ENCODE measurements at places on chromosomes 4 and X.
A peak's percentile ranks its signal among the peaks of the same experiment; 100 is the strongest.

GRCh38 chr4:184534511-184535391, 60.4 kb upstream of the IRF2 start:
- DNase-seq: peak; percentile 29

DNA sequence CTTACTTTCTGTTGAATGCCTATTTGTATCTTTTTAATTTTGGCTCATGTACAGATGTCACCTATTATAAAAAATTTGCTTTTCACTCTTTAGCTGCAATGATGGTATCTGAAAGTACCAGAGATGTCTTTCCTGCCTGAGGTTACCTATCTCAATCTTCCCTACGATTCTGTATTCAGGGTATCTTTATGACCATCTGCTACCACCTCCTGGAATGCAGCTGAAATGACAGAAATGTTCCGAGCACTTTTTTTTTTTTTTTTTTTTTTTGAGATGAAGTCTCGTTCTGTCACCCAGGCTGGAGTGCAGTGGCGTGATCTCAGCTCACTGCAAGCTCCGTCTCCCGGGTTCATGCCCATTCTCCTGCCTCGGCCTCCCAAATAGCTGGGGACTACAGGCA, 136.4 kb downstream of the REPS2 start:
- peak; percentile 14 for DNase-seq

- DNase-seq: no peak
Measured at GRCh38 chr4:85018983-85019382, 52.5 kb upstream of the WDFY3 start.

- no peak for DNase-seq
Measured at GRCh38 chrX:114976292-114976691, 41.1 kb downstream of the IL13RA2 start.

- DNase-seq: no peak
Measured at GRCh38 chrX:8005678-8006347, 78.6 kb upstream of the PNPLA4 start.

DNA sequence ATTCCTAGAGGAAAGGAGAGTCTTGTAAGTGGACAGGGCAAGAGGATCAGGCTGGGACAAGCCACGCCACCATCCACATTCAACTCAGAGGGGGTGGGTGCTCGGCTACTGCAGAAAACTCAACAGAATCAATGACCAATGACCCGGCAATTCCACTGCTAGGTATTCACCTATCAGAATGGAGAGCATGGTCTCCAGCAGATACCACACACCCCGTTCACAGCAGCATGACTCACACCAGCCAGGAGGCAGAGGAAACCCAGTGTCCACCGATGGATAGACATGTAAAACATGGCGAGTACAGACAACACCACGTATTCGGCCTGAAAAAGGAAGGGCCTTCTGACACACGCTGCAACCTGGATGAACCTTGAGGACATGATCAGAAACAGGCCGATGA, 175.9 kb downstream of the AFAP1 start:
- no peak for DNase-seq

- DNase-seq: no peak
Measured at GRCh38 chrX:118632862-118633261, 94.5 kb upstream of the IL13RA1 start.

GRCh38 chr4:40493160-40493559, 136.5 kb downstream of the RBM47 start:
- no peak for DNase-seq
